SW 1271 (cell line): ENCODE measurements at places on chromosomes 7 and 10.

GRCh38 chr7:27169658-27170425 lies 4.3 kb downstream of the HOXA10 start:
- DNase-seq = no peak

DNA sequence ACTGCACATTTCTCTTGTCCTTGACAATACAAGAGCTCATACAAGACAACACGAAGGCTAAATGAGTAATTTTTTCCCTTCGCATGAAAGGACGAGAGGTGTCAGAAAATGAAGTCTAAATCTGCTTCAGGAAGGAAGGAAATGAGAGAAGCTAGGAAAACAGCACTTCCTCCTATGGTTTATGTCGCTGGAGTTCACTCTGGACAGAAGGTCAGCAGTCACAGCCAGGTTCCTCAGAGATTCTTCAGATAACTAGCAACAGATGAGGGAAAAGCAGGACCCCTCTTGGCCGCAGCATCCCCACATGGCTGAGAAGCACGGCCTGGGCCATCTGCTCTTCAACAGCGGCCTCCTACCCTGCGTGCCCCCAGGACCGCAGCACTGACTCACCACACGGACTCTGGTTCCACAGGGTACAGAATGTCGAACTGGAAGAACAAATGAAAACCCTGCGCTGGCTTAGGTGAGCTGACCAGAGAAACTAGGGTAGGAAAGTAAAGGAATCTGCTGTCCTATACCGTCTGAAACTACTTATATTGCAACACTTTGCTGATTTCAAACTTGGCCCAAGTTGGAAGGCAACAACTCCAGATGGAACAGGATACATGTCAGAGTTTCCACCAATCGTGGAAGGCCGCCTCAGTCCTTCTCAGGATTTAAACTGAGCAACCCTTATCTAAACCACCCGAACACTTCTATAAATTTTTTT lies 26.3 kb downstream of the DNMBP start:
- no peak for DNase-seq

- no peak for DNase-seq
Observed at GRCh38 chr7:1913466-1914282, 243.6 kb downstream of the ELFN1 start.

- no peak for DNase-seq
Observed at GRCh38 chr7:103765901-103766300, 223.6 kb downstream of the RELN start.

GRCh38 chr7:3092468-3092867 lies 48.8 kb upstream of the CARD11 start:
- DNase-seq = no peak

GRCh38 chr7:158251061-158251965 lies 336.3 kb downstream of the PTPRN2 start:
- DNase-seq = no peak

GRCh38 chr10:70222340-70222794 lies 10.9 kb downstream of the PPA1 start:
- DNase-seq = no peak

GRCh38 chr10:14372606-14373005 lies 41.9 kb upstream of the FRMD4A start:
- DNase-seq = no peak

- DNase-seq = no peak
Observed at GRCh38 chr7:138546064-138546619, 86.1 kb downstream of the TRIM24 start.

DNA sequence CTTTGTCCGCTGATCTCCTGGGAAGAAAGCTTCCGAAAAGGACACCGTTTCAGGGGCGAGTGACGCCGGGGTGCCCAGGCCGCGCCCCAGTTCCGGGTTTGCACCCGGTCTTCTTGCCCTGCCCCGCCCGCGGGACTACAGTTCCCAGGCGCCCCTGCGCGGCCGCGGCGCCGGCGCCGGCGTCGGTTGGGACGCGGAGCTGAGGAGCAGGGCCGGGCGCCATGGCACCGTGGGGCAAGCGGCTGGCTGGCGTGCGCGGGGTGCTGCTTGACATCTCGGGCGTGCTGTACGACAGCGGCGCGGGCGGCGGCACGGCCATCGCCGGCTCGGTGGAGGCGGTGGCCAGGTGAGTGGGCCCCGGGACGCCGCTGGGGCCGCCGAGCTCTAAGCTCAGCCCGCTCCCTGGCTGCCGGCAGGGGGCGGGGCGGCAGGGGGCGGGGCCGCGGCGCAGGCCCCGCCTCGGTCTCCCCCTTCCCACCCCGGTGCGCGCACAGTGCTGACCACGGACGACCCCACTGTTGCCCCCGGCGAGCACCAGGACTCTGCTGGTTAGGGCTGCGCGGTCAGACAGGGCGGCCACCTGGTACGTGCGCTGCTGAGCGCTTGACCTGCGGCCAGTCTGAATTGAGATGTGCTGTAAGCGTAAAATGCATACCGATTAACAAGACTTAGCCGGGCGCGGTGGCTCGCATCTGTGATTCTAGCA lies at the start of gene LHPP:
Gene LHPP, plus strand, starts transcription at position 182 of the 706 bp plus-strand sequence. Its CDS starts 40 bp downstream, at position 222.
- DNase-seq = no peak

DNA sequence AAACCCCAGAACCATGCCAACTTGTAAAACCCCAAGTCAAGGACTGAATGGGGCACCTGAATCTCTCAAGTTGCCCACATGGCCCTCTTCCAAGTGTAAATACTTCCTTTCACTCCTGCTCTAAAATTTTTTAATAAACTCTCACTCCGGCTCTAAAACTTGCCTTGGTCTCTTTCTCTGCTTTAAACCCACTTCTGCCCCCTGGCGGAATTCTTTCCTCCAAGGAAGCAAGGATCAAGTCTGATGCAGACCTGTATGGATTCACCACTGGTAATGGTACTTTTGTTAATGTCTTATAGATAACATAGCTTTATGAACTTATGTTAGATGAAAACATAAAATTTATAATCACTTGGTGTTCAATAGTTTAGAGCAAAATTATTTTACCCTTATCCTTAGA lies 33.8 kb downstream of the SLC16A9 start:
- no peak for DNase-seq

- no peak for DNase-seq
Observed at GRCh38 chr10:10054466-10054865, 963.2 kb upstream of the CELF2 start.

GRCh38 chr7:2036786-2037185 lies 196.0 kb downstream of the MAD1L1 start:
- no peak for DNase-seq

GRCh38 chr10:121406823-121407545 lies 191.3 kb downstream of the FGFR2 start:
- DNase-seq = no peak

DNA sequence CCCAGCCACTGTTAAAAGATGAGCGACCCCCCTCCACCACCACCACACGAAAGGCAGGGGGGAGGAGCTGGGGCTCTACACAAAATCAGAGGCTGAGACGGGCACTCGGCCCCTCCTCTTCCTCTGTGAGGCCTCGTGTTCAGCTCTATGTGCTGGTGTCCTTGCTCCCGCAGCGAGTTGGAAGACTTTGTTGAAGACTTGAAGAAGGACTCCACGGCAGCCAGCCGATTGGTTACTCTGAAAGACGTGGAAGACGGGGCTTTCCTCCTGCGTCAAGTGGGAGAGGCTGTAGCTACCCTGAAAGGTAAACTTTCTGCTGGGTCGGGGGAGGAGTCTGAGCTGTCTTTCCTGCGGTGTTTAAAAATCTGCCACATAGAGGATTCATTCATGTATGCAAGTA lies 203.7 kb downstream of the ARHGAP21 start:
- DNase-seq = no peak

- no peak for DNase-seq
Observed at GRCh38 chr7:36119005-36119706, 33.9 kb upstream of the EEPD1 start.

- DNase-seq = no peak
Observed at GRCh38 chr7:130875-131780, 61.2 kb upstream of the FAM20C start.

- no peak for DNase-seq
Observed at GRCh38 chr7:158000160-158000559, 587.5 kb downstream of the PTPRN2 start.

DNA sequence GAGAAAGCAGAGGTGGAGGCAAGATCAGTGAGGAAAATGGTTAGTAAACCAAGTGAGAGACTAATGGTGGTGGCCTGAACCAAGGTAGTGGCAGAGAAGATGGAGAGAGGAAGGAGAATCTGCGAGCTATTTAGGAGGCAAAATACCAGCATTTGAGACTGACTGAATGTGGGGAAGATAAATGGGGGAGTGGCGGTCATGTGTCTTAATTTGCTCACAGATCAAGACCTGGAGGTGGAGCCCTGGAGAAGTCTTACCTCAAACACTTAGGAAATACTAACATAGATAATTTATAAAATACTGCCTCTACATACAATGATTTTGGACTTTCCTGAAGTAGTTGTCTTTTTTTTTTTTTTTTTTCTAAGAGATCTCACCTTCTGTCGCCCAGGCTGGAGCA lies 34.7 kb downstream of the ICA1 start:
- DNase-seq = no peak

DNA sequence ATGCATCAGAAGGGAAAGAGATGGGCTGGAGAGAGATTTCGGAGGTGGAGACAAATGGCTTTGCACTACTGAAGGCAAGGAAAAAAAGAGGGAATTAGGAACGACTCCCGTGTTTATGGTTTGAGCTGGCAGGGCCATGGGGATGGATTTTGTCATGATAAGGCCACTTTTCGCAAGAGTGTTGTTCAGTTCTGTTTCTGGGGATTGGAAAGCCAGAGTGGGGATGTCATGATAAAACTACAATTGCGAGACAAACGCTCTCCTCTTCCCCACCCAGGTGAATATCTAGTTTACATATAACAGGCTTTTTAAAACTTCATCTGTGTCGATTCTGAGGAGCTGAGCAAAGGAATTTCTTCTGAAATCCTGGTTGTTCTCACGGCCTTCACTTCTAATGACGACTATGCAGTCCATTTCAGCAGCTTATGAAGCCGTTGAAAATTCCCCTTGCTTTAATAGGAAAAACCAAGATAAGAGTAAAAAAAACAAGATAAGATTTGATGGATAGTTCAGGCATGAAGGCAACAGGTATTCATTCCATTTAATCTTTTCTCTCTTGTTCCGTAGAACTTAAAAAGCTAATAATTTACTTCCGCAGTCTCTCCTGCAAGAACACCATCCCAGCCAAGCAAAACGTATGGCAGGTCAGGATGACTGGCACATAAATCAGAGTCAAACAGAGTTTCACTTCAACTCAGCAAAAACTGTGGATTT lies 245.6 kb upstream of the PITRM1 start:
- DNase-seq = no peak

GRCh38 chr7:95478272-95479037 lies 7.3 kb upstream of the ASB4 start:
- no peak for DNase-seq

- no peak for DNase-seq
Observed at GRCh38 chr7:108875139-108875538, 305.5 kb downstream of the DNAJB9 start.

- no peak for DNase-seq
Observed at GRCh38 chr10:102264371-102264770, 19.0 kb downstream of the GBF1 start.

DNA sequence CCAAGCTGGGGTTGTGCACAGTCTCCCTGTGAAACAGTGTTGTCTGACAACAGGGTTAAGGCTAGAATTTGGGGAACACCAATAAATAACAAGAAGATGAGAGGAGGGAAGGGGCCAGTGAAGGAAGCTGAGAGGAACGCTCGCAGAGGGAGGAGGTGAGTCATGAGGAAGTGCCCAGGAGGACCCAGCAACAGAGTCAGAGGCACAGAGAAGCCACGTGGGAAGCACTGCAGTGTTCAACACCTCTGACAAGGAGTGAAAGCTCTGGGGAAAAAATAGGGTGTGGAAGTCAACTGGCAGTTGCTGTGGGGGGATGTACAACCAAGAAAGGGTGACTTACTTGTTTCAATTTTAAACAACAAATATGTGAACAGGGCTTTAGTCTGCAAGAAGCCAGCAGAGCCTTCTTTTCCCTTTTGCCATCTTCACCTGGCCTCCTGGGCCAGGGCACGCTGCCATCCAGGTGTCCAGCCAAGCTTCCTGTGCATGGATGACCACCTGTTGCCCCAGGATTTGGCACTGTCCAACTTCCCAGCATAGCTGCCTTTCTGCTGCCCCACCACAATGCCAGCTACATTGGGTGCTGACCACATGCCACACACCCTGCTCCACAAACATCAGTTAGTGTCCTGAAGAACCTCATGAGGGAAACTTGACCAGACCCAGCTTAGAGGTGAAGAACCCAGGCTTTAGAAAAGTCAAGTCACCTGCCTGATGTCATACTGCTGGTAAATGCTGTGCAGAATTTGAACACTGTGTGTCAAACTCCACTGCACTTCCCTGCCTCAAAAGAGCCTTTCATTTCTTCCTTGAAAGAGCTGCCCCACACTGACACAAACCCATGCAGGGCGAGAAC lies 69.6 kb downstream of the ATXN7L1 start:
- DNase-seq = peak; percentile 48

DNA sequence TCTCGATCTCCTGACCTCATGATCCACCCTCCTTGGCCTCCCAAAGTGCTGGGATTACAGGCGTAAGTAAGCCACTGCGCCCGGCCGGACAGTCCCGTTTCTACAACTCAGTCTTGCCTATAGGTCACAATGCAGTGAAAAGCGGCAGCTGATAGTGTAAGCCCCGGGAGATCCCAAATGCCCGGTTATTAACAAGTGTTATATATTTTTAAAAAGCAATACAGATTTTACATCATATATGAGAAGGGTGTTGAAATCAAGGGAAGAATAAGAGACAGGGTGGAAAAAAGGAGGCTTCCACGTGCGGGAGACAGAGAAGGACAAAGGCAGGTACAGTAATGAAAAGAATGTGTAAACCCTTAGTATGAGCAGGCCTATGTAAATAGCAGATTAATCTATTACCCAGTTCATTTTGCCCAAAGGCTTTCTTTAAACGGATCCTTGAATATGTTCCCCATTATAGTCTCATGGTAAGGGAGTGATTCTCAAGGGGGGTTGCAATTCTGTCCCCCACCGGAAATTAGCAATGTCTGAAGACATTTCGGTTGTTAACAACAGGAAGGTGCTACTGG lies 170.8 kb downstream of the PDE1C start:
- no peak for DNase-seq

- no peak for DNase-seq
Observed at GRCh38 chr10:78548369-78548768, 514.7 kb downstream of the RPS24 start.

DNA sequence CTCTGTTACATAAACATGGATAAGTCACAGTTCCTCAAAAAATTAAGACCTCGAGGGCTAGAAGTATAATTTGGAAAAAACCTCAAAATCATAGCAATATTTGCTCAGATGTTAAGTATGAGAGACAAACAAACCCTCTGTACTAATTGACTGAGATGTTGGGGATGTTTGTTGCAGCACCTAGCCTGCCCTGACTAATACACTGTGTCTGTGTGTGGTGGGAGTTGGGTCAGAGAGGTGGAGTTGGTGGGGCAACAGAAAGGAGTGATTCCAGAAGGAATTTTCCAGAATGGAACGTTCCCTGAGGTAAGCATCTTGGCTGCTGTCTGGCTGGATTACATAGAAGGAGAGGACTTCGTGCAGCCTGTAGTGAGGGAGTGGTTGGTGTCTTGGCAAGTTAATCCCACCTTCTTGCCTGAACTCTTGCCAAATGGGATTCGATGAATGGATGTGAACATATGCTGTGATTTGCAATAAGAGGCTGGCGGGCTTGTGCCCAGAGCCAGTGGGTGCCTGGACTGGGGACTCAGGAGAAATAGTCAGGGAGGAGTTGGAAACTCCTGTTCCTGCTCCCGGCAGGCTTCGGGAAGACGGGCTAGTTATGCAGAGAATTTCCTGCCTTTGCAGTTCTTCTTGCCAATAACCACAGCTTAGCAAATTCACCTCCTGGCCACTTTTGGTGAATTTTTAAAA lies 9.3 kb upstream of the FAM180A start:
- DNase-seq = no peak

- DNase-seq = no peak
Observed at GRCh38 chr7:50491943-50492342, 41.8 kb upstream of the FIGNL1 start.
